ENCODE measurements at places on chromosomes 4 and X. TPM values are rescaled to one million over a fixed set of nuclear protein-coding genes. Genes with fewer than 3 reads are reported as not detected.
A peak's percentile ranks its signal among the peaks of the same experiment; 100 is the strongest.

Gene LRRC66
- 0.24 TPM for total RNA-seq

Gene DAPP1
- not detected for total RNA-seq

Gene NLGN3
- 15.3 TPM for total RNA-seq

Gene SOD3
- total RNA-seq, result 11.8 TPM

Gene PHEX
- total RNA-seq, result not detected

Gene G6PD
- total RNA-seq, result 66.7 TPM

Gene DKC1
- total RNA-seq, result 120 TPM

Gene GPR34
- not detected for total RNA-seq

Gene GCNA
- 1.5 TPM for total RNA-seq

Gene GAGE12H
- total RNA-seq, result not detected

Gene RHOH
- total RNA-seq, result 3.7 TPM

DNA sequence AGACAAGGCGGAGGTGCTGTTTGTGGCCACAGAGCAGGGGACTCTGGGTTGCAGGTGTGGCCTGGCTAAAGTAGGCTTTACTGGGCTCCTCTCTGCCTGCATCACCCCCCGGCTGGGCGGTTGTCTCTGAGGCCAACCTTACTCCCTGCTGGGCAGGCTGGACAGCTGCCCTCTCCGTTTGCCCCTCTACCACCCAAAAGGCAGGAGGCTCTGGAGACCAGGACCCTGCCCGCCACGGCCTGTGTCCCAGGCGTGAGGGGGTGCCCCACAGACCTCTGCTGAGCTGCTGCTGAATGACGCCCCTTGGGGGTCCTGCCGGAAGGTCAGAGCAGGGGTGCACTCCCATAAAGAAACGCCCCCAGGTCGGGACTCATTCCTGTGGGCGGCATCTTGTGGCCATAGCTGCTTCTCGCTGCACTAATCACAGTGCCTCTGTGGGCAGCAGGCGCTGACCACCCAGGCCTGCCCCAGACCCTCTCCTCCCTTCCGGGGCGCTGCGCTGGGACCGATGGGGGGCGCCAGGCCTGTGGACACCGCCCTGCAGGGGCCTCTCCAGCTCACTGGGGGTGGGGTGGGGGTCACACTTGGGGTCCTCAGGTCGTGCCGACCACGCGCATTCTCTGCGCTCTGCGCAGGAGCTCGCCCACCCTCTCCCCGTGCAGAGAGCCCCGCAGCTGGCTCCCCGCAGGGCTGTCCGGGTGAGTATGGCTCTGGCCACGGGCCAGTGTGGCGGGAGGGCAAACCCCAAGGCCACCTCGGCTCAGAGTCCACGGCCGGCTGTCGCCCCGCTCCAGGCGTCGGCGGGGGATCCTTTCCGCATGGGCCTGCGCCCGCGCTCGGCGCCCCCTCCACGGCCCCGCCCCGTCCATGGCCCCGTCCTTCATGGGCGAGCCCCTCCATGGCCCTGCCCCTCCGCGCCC, 920 bp downstream of the HTT-AS start:
- DNase-seq, result peak; percentile 45

DNA sequence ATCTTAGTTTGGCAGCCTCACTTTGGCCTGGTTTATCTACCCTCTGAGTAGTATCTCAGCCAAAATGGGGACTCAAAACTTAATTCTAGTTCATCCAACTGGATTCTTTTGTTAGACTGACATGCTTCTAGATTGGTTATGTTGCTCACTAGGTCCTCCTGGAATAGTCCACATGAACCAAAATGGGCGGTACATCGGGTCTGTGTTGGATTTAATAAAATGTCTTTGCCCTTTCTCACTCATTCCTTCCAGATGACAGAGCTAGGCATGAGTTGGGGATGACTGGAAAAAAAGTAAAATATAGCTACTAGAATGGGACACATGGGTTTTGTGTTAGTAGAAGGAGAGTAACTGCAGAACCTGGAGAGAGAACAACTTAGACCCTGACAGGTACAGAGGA, 247.9 kb downstream of the CCSER1 start:
- no peak for DNase-seq

DNA sequence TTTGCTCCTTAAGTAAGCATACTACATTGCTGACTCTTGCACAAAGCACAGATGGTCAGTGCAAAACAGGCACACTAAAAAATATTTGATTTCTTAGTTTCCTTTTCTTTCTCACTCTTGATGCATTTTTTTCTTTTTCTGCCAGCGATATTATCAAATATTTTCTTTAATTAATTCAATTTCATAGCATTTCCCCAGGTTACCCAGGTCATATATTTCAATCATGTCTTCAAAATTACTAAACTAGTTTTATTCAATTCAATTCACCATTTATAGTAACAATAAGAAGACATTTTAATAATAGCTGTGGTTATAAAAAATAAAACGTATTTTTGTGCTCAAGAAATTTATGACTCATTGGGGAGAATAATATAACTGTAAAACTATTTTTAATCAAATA, 421.2 kb downstream of the GASK1B start:
- DNase-seq, result no peak

DNA sequence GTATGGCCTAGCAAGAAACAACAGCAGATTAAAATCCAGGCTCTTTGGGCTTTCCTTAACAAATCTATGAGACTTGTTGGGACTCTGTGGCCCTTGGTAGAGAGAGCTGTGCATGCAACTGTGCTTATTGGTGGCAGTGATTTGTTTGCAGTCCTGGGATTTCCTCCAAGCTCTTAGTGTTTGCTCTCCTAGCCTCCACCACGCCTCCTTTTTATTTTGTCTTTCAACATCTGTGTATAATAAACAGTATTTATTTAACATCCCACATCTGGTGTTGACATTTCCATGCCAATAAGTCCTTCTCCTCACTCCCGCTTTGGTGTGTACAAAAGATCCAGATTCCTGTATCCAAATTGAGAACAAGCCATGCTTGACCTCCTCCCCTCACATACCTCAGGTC, 3.1 kb downstream of the TNMD start:
- no peak for DNase-seq

DNA sequence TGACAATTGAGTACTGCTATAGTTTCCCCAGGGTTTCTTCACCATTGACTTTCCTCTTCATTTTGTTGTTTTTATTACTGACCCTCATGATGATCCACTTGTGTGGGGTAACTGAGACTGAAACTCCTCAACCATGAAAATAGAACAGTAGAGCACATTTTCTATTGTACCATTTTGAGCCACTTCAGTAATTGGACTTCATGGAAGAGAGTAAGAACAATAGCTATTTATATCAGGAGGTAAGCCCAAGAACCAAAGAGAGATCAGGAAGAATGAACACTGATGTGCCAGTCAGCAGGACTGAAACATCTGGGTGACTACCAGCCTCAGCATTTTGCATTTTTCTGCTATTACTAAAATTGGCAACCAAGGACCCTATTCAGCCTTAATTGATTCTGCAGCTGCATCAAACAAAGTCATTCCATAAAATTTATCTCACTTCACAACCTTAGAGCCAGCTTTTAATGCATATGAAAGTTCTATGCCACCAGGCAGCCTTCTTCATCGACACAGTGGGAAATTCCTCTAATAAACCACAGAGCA, 151.4 kb downstream of the BANK1 start:
- DNase-seq, result no peak

GRCh38 chrX:118423558-118423957, 72.1 kb upstream of the DOCK11 start:
- DNase-seq, result no peak

DNA sequence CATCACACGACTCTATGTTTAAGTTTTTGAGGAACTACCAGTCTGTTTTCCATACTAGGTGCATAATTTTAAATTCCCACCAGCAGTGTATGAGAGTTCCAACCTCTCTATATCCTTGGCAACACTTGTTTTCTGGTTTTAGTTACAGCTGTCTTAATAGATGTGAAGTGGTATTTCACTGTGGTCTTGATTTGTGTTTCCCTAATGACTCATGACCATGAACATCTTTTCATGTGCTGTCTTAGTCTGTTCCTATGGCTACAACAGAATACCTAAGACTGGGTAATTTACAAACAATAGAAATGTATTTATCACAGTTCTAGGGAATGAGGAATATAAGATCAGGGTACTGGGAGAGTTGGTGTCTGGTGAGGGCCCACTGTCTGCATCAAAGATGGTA, 51.5 kb upstream of the GPR78 start:
- DNase-seq, result no peak

- no peak for DNase-seq
These were observed 32.1 kb downstream of the SYTL5 start for GRCh38 chrX:38038501-38038900.

GRCh38 chr4:152138451-152138850, 377.6 kb upstream of the GATB start:
- DNase-seq, result no peak

DNA sequence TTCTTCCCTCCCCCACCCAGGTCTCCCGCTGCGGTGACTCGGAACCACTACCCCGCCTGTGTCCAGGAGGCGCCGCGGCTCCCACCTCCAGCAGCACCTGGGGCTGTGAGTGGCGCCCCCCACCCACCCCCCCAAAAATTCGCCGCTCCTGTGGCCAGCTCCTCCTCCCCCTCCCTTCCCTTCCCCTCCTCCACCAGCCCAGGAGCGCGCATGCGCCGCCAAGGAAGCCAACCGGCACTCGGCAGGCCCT, 278 bp downstream of the CLOCK start:
- no peak for DNase-seq

DNA sequence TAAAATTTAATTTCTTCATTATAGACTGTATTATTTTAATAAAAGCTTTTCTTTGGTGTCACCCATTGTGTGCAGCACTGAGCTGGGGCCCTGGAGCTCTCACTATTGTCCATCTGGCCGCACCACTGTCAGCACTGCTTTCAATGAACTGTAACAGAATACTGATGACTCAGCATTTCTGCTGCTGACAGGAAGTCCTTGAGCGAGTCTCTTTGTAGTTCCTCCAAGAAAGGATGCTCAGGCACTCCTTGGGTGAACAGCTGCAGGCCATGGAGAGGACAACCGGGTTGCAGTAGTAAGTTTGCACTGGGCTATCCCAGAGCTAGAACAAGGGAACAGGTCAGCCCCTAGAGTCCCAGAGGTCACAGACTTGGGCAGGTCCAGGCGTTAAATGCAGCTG, 81.6 kb downstream of the SORBS2 start:
- peak; percentile 55 for DNase-seq

DNA sequence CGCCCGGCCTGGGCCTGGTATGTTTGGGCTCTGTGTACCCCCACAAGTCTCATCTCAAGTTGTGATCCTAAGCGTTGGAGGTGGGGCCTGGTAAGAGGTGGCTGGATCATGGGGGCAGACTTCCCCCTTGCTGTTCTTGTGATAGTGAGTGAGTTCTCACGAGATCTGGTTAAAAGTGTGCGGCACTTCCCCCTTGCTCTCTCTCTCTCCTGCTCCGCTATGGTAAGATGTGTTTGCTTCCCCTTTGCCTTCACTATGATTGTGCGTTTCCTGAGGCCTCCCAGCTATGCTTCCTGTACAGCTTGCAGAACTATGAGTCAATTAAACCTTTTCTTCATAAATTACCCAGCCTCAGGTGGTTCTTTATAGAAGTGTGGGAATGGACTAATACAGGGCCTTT, 53.0 kb downstream of the CHST7 start:
- DNase-seq, result no peak

- DNase-seq, result no peak
These were observed 6.1 kb downstream of the SLC7A11 start for GRCh38 chr4:138236037-138236436.

- peak; percentile 74 for DNase-seq
These were observed 73.3 kb downstream of the RBM46 start for GRCh38 chr4:154854362-154854761.

DNA sequence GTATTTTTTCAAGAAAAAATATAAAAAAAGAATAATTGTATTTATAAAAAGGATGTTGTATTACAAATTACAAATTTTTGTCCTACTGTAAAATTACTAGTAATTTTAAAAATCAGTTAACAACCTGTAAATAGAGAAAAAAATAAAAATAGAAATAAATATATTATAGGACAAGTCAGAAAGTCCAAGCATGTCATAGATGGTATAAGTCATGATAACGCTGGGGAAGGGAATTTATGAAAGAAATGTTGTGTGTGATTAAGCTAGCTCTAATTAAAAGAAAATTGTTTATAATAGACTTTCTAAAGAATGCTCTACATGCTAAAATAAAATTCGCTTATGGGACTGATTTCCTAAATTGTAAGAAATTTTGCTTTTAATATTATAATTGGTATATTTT, 2329.9 kb downstream of the ARAP2 start:
- DNase-seq, result peak; percentile 27

- DNase-seq, result no peak
These were observed 92.3 kb upstream of the SLC7A11 start for GRCh38 chr4:138334346-138335016.

DNA sequence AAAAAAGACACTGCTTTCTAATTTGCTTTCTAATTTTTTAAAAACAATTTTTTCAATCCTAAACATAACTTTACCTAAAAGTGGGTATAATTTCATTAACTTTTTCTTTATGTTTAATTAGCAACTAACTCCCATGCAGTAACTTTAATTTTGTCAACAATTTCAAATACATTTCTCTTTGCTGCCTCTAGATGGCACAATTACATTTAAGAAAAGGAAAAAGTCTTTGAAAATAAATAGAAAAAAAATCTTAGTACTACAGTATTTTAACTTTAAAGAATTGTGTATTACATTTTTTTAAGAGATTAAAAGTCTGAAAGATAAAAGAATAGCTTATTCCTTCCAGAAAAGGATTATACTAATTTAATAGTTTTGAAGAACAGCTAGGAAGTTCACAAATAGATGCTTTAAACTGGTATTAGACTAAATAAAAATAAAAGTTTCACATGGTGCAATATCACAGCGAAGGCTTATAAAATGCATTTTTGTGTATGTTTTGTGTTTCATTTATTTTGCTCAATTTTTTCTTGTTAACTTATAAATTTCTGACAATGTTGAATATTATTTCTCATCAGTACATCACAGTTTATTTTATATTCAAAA, 105.1 kb downstream of the ADGRA3 start:
- DNase-seq, result peak; percentile 50

DNA sequence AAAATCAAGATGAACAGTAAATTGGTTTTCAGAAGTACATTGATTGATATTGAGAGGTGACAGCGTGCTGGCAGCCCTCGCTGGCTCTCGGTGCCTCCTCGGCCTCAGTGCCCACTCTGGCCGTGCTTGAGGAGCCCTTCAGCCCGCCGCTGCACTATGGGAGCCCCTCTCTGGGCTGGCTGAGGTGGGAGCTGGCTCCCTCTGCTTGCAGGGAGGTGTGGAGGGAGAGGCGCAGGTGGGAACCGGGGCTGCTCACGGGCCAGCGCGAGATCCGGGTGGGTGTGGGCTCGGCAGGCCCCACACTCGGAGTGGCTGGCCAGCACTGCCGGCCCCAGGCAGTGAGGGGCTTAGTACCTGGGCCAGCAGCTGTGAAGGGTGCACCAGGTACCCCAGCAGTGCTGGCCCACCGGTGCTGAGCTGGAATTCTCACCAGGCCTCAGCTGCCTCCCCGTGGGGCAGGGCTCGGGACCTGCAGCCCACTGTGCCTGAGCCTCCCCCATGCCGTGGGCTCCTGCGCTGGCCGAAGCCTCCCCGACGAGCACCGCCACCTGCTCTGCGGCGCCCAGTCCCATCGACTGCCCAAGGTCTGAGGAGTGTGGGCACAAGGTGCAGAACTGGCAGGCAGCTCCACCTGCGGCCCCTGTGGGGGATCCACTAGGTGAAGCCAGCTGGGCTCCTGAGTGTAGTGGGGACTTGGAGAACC, 25.2 kb downstream of the RAP2C start:
- no peak for DNase-seq

- DNase-seq, result no peak
These were observed 18.0 kb upstream of the UBA1 start for GRCh38 chrX:47175588-47175980.

Data from GM23338 (cell line).